ENCODE measurements at places on chromosomes 2 and 18. TPM values are rescaled to one million over a fixed set of nuclear protein-coding genes. Genes with fewer than 3 reads are reported as not detected.

RNU2-63P gene
- total RNA-seq: not detected

POTEC gene
- total RNA-seq: 0.10 TPM

CCL20 gene
- total RNA-seq: not detected

MAP4K4 gene
- total RNA-seq: 26.4 TPM

KIAA2012 gene
- total RNA-seq: not detected

MGAT4A gene
- total RNA-seq: 5.2 TPM

RIT2 gene
- 5.1 TPM for total RNA-seq

L3MBTL4 gene
- 2.4 TPM for total RNA-seq

RTKN gene
- total RNA-seq: 10.5 TPM

GRB14 gene
- total RNA-seq: 0.48 TPM

IL1F10 gene
- total RNA-seq: not detected

EIF2B4 gene
- 23.8 TPM for total RNA-seq

CYP27A1 gene
- total RNA-seq: not detected

OR6B2 gene
- not detected for total RNA-seq

AQP12B gene
- not detected for total RNA-seq

RNF152 gene
- total RNA-seq: 4.8 TPM

COLEC12 gene
- total RNA-seq: 41.9 TPM

CDH7 gene
- 5.7 TPM for total RNA-seq

SERPINB2 gene
- total RNA-seq: 0.39 TPM

C2orf15 gene
- 3.8 TPM for total RNA-seq

SGO2 gene
- 10.8 TPM for total RNA-seq

SERPINB12 gene
- total RNA-seq: not detected

SLC35F6 gene
- 22.0 TPM for total RNA-seq

SCN9A gene
- 3.9 TPM for total RNA-seq

LHCGR gene
- not detected for total RNA-seq

DLGAP1 gene
- not detected for total RNA-seq

ACMSD gene
- not detected for total RNA-seq

TYMS gene
- 66.6 TPM for total RNA-seq

LIPG gene
- 0.17 TPM for total RNA-seq

GAL3ST2 gene
- not detected for total RNA-seq

MC4R gene
- total RNA-seq: 0.45 TPM

CHRNG gene
- total RNA-seq: not detected

GKN1 gene
- total RNA-seq: not detected

KCNG2 gene
- not detected for total RNA-seq

TXNDC2 gene
- 0.29 TPM for total RNA-seq

TMEM169 gene
- total RNA-seq: 0.16 TPM

RGPD3 gene
- total RNA-seq: not detected

COL5A2 gene
- 160 TPM for total RNA-seq

DCDC2C gene
- not detected for total RNA-seq

GREB1 gene
- total RNA-seq: 6.6 TPM

POTEJ gene
- total RNA-seq: not detected

ATF2 gene
- total RNA-seq: 30.0 TPM

LRP2 gene
- 0.10 TPM for total RNA-seq
